ENCODE measurements at places on chromosomes 12 and 14. TPM values are rescaled to one million over a fixed set of nuclear protein-coding genes. Genes with fewer than 3 reads are reported as not detected.

Gene CCDC184
- not detected for total RNA-seq

GRCh38 chr12:54191550-54192022 is 2.8 kb upstream of the SMUG1 start:
- no peak overlapping the region for H3K27ac ChIP-seq
- H3K4me3 ChIP-seq, result peak overlapping the region; percentile 26
- no peaks in the 10 kb centered on the region for H3K36me3 ChIP-seq

GRCh38 chr12:66637699-66638301 is 41.1 kb downstream of the GRIP1 start:
- no peak overlapping the region for H3K4me3 ChIP-seq
- no peaks in the 10 kb centered on the region for H3K36me3 ChIP-seq
- no peak for DNase-seq
- no peaks in the 10 kb centered on the region for H3K27me3 ChIP-seq
- H3K27ac ChIP-seq, result no peak overlapping the region

- peaks cover 2% of the 10 kb centered on the region for H3K4me1 ChIP-seq
- H3K4me3 ChIP-seq, result no peak overlapping the region
- no peak for DNase-seq
- H3K27ac ChIP-seq, result no peak overlapping the region
- H3K36me3 ChIP-seq, result no peaks in the 10 kb centered on the region
- H3K27me3 ChIP-seq, result no peaks in the 10 kb centered on the region
These were observed 6.2 kb downstream of the CRADD start for GRCh38 chr12:93683410-93683809.

DNA sequence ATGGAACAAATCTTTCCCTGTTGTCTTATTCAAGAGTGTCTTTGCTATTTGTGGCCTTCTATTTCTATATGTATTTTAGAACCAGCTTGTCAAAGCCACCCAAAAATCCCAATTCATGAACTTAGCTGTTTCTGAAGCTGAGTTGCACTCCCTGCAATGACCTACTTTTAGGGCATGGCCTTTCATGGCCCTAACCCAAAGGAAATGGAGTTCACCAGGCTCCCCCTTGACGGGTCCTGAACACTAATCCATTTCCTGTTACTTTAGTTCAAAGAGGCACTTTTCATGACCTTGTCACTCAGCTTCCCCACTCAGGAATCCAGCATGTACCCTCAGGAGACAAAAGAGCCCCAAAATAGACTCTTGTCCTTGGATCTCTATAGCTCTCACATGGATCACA is 7.6 kb downstream of the TMED8 start:
- H3K27ac ChIP-seq, result no peak overlapping the region
- H3K27me3 ChIP-seq, result no peaks in the 10 kb centered on the region
- H3K36me3 ChIP-seq, result no peaks in the 10 kb centered on the region

DNA sequence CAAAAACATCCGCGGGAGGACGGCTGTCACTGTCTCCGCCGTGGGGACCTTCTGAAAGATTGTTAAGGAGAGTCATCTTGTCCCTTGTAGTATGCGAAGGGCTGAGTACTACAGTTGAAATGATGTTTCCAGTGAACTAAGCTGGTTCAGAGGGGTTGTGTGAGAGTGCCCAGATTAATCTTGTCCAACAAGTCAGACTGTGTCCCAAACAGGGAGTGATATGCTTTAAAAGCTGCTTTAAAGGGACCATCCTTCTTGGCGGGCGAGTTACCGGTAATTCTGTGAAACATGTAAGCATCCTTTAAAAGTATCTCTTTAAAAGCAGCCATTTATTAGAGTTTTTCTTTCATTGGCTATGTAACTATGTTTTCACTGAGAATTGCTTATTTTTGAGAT is 1.1 kb downstream of the WDR20 start:
- DNase-seq, result peak; percentile 33
- no peak overlapping the region for H3K27ac ChIP-seq
- peak overlapping the region; percentile 75 for H3K4me3 ChIP-seq
- H3K4me1 ChIP-seq, result peaks cover 10% of the 10 kb centered on the region
- peaks cover 4% of the 10 kb centered on the region for H3K36me3 ChIP-seq
- H3K27me3 ChIP-seq, result no peaks in the 10 kb centered on the region

- H3K4me3 ChIP-seq, result no peak overlapping the region
- no peak overlapping the region for H3K27ac ChIP-seq
- H3K27me3 ChIP-seq, result peaks cover 44% of the 10 kb centered on the region
- H3K36me3 ChIP-seq, result no peaks in the 10 kb centered on the region
- DNase-seq, result no peak
- H3K4me1 ChIP-seq, result no peaks in the 10 kb centered on the region
These were observed 36.0 kb downstream of the SYNDIG1L start for GRCh38 chr14:74389980-74390379.
